ENCODE measurements at places on chromosomes 13 and 19. TPM values are rescaled to one million over a fixed set of nuclear protein-coding genes. Genes with fewer than 3 reads are reported as not detected.

Gene FXYD1
- total RNA-seq: not detected

Gene ELSPBP1
- not detected for total RNA-seq

Gene FFAR2
- not detected for total RNA-seq

Gene IRS2
- total RNA-seq: 2.1 TPM
